ENCODE measurements at places on chromosomes 13 and 19. TPM values are rescaled to one million over a fixed set of nuclear protein-coding genes. Genes with fewer than 3 reads are reported as not detected.

Gene IGSF23
- not detected for total RNA-seq

Gene HCN2
- 0.52 TPM for total RNA-seq

- DNase-seq: no peak
Observed at GRCh38 chr19:7349231-7349591, 474 bp downstream of the ARHGEF18 start.

DNA sequence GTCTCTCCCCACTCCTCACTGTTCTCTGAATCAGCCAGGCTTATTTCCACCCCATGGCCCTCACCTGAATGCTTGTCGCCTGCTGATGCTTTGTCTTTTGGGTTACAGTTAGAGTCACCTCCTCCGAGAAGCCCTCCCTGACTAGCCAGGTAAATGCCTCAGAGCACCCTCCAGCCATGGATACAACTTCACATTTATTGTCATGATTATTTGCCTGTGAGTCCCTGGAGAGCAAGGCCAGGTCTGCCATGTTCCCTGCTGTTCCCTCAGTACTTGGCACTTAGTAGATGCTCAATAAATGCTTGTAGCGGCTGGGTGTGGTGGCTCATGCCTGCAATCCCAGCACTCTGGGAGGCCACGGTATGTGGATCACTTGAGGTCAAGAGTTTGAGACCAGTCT, 3.7 kb upstream of the PDE4C start:
- DNase-seq: no peak

DNA sequence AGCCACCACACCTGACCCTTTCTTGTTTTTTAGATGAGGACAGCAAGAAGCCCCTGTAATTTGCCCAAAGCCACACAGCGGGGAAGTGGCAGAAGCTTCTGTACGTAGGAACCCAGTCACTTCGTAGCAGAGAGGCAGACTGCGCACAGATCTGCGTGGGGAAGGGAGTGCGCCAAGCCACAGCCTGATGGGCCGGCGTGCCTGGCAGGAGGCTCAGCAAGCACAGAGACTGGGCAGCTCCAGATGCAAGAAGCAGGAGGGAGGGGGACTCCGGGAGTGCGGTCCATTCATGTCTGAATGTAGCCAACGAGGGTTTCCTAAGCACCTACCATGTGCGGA, 347 bp upstream of the TJP3 start:
- no peak for DNase-seq

DNA sequence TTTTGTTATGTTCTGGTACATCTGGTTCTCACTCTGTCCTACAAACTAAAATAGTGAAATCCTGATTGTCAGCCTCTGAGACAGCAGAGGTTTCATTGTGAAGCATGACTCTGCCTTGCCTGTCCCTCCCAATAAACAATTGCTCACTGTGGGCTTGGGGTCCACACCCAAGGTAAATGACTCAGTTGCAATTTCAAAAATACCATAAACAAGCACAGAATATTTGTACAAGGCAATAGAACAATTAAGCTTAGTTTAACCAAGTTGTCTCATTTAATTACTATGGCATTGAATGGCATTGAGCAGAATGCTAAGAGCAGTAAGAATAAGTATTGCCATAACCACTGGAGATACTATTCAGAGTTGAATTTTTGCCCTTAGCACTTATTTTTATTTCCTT, 353.6 kb downstream of the SPRY2 start:
- no peak for DNase-seq

Gene SYCN
- not detected for total RNA-seq

Gene SIGLEC9
- 14.5 TPM for total RNA-seq

DNA sequence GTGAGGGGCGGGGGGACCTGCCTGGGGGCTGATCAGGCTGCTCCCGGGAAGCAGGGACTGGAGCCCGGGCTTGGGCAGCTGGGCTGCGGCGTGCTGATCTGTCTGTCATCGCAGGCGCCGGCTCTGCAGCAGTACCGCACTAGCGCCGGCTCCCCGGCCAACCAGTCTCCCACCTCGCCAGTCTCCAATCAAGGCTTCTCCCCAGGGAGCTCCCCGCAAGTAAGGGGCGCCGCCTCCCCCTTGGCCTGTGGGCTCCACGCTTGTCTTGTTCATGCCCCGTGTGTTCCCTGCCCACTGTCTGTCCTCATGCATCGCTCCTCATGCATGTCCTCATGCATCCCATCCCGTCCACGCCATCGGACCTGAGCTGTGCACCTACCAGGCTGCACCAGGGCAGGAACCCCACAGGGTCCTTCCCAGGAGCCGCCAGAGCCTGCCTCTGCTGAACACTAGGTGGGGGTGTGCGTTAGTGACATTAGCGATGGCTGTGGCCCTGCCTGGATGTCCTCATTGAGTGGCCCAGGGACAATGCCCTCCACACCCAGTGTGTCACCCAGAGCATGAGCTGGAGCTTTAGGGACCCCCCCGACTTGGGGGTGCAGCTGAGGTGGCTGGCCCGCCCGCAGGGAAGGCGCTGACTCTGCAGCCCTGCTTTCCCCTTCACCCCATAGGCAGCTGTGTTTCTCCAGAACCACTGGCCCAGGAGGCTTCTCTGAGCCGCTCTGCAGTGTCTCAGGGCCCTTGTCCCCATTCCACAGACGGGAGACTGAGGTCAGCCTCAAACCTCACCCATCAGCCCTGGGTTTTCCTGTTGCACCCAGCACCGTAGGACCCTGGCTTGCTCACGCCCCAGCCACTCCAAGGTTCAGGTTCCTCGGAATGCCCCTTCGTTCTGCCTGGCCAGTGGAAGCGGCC, 19.5 kb downstream of the COMP start:
- no peak for DNase-seq

GRCh38 chr19:50906217-50906616, 5.0 kb downstream of the KLK4 start:
- DNase-seq: no peak

Gene TEX101
- not detected for total RNA-seq

GRCh38 chr19:44723299-44723951, 24.5 kb downstream of the CEACAM16 start:
- no peak for DNase-seq

- peak; percentile 77 for DNase-seq
Observed at GRCh38 chr19:41133260-41133659, 19.0 kb downstream of the CYP2F1 start.

GRCh38 chr19:53642381-53643099, 10.7 kb downstream of the DPRX start:
- DNase-seq: no peak

DNA sequence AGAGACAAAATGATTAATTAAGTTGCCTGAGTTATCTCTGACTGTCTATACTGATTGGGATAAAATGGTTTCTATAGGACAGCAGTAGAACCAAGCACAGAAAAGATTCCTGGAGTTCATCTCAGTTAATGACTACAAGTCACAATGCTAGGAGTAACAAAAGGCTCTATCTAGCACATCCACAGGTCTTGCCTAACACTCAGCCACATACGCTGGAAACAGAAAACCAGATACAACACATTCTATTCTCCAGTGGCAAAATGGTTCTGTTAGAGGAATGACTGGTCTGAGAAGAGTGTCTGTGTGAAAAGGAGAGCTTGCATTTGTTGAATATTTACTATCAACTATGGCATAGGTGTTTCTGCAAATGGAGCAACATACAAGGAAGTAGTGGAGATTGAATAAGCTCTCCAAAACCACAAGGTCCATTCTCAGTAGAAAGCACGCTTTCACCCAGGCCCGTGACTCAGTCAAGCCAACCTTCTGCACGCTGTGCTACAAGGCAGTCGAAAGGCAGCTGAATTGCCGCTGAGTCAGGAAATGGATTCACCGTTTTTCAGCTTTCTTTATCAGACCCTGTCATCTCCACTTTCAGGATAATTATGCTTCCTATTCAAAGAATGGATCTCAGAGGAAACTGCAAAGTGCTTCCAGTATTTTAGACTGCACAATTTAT, 761.5 kb downstream of the EFNB2 start:
- DNase-seq: no peak

Gene TMPRSS9
- total RNA-seq: not detected

GRCh38 chr19:51478381-51479234, at the start of gene CEACAM18:
Gene CEACAM18 (plus strand): TSS chr19:51478539.
- DNase-seq: no peak
